Left lung (tissue), 14 donors: ENCODE measurements at places on chromosomes 13 and 19. TPM values are rescaled to one million over a fixed set of nuclear protein-coding genes. Genes with fewer than 3 reads are reported as not detected.

GRCh38 chr19:1818549-1819195 is 6.6 kb upstream of the ATP8B3 start:
- H3K27me3 ChIP-seq, result no peaks in the 10 kb centered on the region
- no peak overlapping the region for H3K27ac ChIP-seq
- no peaks in the 10 kb centered on the region for H3K4me1 ChIP-seq
- no peaks in the 10 kb centered on the region for H3K36me3 ChIP-seq

DNA sequence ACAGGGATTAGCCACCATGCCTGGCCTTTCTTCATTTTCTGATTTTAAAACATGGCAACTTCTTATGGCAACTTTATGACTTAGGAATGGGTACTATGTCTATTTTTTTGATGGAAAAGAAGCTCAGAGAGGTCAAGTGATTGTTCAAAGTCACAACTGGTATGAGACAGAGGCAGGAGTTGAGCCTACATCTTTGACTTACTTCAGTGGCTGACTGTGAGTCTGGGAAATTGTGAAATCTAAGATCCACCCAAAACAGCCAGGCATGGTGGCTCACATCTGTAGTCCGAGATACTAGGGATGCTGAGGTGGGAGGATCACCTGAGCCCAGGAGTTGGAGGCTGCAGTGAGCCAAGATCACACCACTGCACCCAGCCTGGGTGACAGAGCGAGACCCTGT is 2.4 kb upstream of the ACTL9 start:
- no peak overlapping the region for H3K27ac ChIP-seq
- no peaks in the 10 kb centered on the region for H3K4me1 ChIP-seq
- peaks cover 81% of the 10 kb centered on the region for H3K27me3 ChIP-seq
- no peak for DNase-seq

GRCh38 chr13:35957996-35958395 is 173.2 kb downstream of the DCLK1 start:
- H3K36me3 ChIP-seq, result no peaks in the 10 kb centered on the region
- no peaks in the 10 kb centered on the region for H3K4me1 ChIP-seq
- H3K4me3 ChIP-seq, result no peak overlapping the region
- no peak overlapping the region for H3K27ac ChIP-seq

Gene TRIM13
- 46.9 TPM for polyA plus RNA-seq

- no peak overlapping the region for H3K4me3 ChIP-seq
- no peak overlapping the region for H3K27ac ChIP-seq
- no peak for DNase-seq
- no peaks in the 10 kb centered on the region for H3K27me3 ChIP-seq
- no peaks in the 10 kb centered on the region for H3K36me3 ChIP-seq
Measured at GRCh38 chr19:30788105-30788765, 416.1 kb downstream of the ZNF536 start.

- H3K36me3 ChIP-seq, result no peaks in the 10 kb centered on the region
- no peak overlapping the region for H3K4me3 ChIP-seq
- no peak overlapping the region for H3K27ac ChIP-seq
- peaks cover 20% of the 10 kb centered on the region for H3K27me3 ChIP-seq
- DNase-seq, result peak; percentile 12
Measured at GRCh38 chr13:113112893-113113845, 7.6 kb downstream of the F7 start.
